Fibroblast of skin of left biceps (primary cell): ENCODE measurements at places on chromosomes 13 and 19.

DNA sequence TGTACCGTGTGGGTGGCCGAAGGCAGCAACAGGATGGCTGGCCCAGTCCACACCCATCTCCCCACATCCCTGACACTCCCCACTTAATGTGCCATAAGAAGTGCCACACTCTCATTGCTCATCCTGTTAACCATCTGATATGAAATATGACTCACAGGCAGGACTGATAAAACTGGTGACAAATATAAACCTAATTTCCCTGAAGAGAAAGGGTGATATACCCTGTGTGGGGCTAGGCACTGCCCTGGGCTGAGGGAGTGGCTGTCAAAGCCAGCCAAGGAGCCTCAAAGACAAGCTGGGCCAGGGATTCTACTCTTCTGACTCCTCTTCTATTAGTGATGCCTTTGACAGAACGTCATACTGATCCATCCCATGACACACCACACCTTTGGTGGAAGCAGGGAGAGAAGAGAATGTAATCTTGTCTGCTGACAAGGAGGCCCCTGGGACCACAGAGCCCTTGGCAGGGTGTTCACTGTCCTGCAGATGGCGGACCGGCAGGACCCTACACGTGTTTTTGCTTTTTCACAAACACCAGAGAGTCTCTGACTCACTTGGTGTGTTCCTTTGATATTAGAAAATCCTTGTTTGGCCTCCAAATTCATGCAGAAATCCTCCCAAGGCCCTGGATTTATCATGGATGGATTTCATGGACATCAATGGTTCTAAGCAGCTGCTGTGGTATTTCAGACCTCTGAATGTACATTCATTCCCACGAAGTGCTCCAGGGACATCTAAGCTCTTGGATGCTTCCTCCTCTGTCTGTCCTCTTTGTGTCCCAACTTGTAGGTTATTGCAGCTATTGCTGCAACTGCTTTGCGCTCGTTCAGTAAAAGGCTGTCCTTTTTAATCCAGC, 98.0 kb upstream of the WASF3 start:
- no peak for DNase-seq

GRCh38 chr19:14114854-14115253, 2.7 kb downstream of the PRKACA start:
- DNase-seq = no peak

GRCh38 chr13:37138169-37138568, 32.7 kb upstream of the CSNK1A1L start:
- peak; percentile 81 for DNase-seq

GRCh38 chr19:35704218-35704617, at the start of gene ZBTB32:
Gene ZBTB32, plus strand, starts transcription at chr19:35704558. Its CDS starts 10,069 bp downstream, at chr19:35714627.
- no peak for DNase-seq

GRCh38 chr19:925087-925525, 729 bp upstream of the ARID3A start:
- no peak for DNase-seq

DNA sequence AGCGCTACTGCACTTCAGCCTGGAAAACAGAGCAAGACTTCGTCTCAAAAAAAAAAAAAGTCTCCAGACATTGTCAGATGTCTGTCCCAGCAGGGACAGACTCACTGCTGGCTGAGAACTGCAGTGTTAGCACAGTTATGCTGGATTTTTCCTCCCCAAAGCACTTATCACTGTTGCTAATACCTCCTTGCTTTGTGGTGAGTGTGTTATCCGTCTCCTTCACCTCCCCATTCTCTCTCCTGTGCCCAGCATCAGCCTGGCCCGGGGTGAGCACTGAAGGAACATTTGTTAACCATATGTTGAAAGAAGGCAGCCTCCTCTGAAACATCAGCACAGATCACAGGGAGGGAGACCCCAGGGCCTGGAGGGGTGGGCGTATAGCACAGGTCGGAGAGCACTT, 11.3 kb downstream of the MYO9B start:
- no peak for DNase-seq

DNA sequence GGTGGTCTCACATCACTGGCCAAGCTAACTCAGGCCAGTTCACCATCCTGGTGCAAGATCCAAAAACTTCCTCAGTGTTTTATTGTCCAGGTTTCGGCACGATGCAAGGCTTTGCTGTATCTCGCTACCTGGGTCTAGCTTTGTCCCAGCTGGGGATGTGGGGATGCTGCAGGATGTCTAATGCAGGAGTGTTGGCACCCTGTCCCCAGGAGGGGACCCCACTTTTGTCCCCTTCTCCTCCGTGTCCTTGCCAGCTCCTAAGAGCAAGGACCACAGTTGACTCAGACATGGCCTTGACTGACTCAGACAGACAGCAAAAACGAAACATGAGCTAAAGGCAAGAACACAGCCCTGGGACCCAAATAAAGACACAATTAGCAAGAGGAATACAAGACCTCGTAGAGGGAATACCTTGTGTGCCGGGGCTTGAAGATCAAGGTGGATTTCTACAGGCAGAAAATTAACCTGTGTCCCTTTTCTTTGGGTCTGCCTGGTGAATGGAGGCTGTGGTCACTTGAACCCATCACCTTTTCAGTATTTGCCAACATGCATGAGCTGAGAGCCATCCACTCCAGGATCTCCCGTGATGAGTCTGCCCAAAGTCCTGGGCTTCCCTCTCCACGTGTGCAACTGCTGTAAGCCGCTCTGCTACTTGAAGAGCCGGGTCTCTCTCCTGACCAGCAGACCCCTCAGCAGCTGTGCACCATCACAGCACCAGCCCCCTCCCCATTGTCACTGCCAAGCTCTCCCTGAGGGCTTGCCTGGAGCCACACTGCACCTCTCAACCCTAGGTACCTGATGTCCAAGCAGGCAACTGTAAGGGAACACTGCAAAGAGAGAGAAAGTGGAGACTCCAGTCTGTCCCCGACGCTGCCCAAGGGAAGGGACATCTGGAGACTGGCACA, 149.5 kb upstream of the ZNF507 start:
- no peak for DNase-seq

- DNase-seq = peak; percentile 62
Measured at GRCh38 chr13:30125422-30126073, 181.8 kb downstream of the KATNAL1 start.

GRCh38 chr13:77810878-77811277, 107.8 kb downstream of the EDNRB start:
- DNase-seq = no peak

- DNase-seq = no peak
Measured at GRCh38 chr13:37179645-37180044, 74.2 kb upstream of the CSNK1A1L start.

- DNase-seq = no peak
Measured at GRCh38 chr13:99191900-99192399, 8.7 kb upstream of the UBAC2 start.

- DNase-seq = no peak
Measured at GRCh38 chr13:95284436-95284835, 16.8 kb downstream of the ABCC4 start.

DNA sequence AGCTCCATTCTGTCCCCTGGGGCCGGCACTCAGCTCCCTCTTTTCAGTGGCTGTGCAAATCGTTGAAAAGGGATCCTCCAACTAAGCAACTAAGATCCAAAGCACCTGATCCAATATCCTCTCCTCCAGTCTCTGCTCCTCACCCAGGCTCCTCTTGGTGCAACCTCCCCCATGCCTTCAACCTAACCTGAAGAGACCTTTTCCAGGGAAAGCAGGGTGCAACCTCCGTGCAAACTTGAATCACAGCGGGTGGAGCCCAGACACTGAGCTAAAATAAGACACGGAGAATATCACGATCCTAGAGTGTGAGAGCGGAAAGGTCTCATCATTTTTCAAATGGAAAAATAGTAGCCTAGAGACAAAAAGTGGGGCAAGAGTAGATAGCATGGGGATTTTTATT, 8.3 kb downstream of the CACNG7 start:
- DNase-seq = no peak

- DNase-seq = no peak
Measured at GRCh38 chr19:43430142-43430710, 15.5 kb downstream of the TEX101 start.

- no peak for DNase-seq
Measured at GRCh38 chr13:102311901-102312300, 89.9 kb downstream of the FGF14 start.

- no peak for DNase-seq
Measured at GRCh38 chr19:17580470-17581144, 25.2 kb downstream of the COLGALT1 start.

DNA sequence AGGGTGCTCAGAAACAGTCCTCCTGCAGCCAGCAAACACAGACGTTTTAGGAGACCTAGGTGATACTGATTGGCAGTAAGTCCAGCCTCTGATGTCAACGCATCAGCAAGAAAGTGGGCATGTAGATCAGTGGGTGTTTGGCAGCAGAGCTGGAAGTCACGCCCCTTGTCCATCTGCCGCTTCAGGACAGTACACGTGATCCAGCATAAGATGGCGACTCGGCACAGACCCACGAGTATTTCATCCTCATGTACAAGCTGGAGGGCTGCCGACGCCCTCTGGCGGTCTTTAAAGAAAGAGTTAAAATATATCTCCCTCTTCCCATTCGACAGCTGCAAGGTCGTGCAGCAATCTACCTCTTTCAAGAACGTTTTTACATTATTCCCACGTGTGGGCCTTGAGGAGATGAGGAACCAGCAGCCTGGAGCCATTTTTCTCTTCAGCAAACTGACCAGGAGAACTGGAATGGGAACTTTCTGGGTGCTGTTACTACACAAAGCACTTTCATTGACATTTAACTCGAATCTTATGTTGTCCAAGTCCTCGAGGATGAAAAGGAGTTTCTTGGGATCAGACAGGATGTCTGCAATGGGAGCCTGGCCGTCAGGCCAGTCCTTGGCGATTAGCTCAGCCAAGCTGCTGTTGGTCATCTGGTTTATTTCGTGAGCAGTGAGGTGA, 22.3 kb downstream of the NLRP11 start:
- DNase-seq = no peak

GRCh38 chr13:110942248-110942981, 27.5 kb upstream of the ANKRD10 start:
- DNase-seq = no peak

GRCh38 chr19:695352-695949, at the start of gene PRSS57:
Gene PRSS57, minus strand, starts transcription at chr19:695452. Its CDS starts 22 bp downstream, at chr19:695430.
- DNase-seq = no peak

DNA sequence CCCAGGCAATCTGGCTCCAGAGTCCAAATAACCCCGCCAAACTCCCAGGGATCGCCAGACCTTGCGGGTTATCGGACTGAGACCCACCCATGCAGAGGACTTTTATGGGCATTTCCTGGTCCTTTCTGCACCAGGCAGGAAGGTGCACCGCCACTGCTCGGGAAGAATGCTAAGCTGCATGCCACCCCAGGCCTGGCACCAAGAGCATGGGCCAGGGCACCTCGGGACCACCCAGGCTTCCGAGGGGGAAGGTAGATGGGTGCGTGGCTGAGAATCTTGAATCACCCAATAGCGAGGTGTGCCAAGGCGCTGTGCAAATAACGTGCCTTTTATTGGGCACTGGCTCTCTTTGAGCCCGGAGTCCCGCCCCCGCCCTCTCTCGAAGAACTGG, 422 bp upstream of the ZNF575 start:
- DNase-seq = no peak

DNA sequence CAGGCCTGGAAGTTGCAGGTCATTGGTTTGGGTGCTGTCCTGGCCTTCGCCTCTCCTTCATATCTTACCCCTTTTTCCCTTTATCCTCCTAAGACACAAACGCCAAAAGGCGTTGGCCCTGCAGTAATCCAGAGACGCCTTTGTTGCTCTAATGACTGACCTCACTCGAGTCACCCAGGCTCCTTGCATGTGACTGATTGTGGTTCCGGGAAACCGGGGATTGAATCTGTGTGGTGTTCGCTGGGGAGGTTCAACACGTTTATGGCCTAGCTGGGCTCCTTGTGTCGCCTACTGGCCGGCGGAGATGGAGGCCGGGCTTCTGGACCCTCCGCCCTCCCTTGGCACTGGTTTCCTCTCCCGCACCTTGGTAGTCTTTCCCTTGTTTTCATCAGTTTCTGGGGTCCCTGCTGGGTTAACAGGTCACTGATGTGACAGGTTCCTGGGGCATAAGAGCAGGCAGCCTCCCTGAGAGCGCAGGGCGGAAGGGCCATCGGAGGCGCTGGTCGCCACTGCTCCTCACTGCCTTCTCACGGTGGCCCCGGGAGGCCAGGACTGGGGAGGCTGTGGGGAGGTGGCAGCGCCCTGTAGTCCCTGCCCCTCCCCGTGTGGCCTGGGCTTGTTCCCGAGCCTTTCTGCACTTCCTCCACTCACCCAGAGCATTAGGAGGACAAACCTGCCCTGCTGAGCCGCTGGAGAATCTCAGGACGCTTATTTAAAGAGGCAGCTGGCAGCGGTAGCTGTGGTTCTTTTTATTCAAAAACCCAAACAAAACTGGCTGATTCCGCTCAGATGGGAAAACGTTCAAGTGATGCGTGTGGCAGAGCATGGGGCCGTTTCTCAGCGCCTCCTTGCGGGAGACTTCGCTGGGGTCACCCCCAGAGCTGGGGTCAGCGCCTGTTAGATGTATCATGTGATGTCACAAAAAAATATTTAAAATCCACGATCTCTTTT, 18.1 kb upstream of the NDUFS7 start:
- no peak for DNase-seq

DNA sequence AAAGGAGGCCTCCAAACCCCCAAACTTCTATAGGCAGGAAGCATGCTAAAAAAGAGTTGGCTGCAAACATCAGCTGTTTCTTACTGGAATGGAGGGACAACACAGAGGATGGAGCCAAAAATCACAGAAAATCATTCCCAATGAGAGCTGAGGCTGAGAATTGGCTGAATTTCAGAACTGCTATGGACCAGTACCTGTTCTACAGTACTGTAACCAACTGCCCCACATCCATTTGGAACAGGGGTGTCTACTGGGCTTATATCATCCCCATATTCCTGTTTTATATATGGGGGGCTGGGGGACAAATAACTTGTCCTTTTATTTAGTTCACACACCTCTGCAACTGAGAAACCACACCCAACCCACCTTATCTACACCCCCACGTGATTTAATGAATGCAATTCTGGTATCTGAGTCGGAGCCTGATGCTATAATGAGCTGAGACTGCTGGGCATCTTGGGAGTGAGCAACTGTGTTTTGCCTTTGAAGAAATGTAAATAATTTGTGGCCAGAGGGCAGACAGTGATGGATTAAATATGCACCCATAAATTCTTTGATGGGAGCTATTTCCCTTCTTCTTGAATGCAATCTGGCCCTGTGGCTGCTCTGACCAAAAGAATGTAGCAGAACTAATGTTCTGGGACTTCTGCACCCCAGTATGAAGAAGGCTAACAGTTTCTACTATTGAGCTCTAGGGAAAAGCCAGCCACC, 82.6 kb downstream of the TBC1D4 start:
- DNase-seq = no peak

- no peak for DNase-seq
Measured at GRCh38 chr13:84684048-84684662, 801.9 kb upstream of the SLITRK1 start.

GRCh38 chr19:38316477-38317067, 825 bp upstream of the YIF1B start:
- no peak for DNase-seq

- DNase-seq = no peak
Measured at GRCh38 chr19:8377598-8377997, 12.6 kb upstream of the RAB11B start.

GRCh38 chr19:17830567-17831418, 9.5 kb upstream of the INSL3 start:
- DNase-seq = peak; percentile 59

GRCh38 chr13:21050288-21051197, 10.8 kb downstream of the LATS2 start:
- no peak for DNase-seq

GRCh38 chr13:59269476-59269875, 894.3 kb downstream of the DIAPH3 start:
- DNase-seq = peak; percentile 73
